Esophagus muscularis mucosa (tissue), 4 donors: ENCODE measurements at places on chromosomes 6 and 20. TPM values are rescaled to one million over a fixed set of nuclear protein-coding genes. Genes with fewer than 3 reads are reported as not detected.

- no peak for DNase-seq
Observed at GRCh38 chr20:15637950-15638754, 935.1 kb downstream of the KIF16B start.

DNA sequence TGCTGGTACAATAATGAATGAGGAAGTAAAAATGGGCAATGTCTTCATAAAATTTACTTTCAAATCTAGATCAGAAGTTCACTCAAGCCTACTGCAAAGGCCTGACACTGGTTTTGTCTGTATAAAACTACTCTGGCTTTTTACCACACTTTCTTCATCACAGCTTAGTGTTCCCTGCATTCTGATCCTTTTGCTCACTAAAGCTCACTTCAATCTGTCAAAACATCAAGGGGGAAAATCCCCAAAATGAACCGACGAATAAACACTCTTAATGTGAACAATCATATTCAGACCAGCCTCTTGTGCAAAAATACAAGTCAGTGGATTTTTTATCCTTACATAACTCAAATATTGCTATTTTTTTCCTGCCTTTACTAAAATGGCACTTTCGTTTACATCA, 98.5 kb downstream of the PRDM1 start:
- DNase-seq: no peak

DNA sequence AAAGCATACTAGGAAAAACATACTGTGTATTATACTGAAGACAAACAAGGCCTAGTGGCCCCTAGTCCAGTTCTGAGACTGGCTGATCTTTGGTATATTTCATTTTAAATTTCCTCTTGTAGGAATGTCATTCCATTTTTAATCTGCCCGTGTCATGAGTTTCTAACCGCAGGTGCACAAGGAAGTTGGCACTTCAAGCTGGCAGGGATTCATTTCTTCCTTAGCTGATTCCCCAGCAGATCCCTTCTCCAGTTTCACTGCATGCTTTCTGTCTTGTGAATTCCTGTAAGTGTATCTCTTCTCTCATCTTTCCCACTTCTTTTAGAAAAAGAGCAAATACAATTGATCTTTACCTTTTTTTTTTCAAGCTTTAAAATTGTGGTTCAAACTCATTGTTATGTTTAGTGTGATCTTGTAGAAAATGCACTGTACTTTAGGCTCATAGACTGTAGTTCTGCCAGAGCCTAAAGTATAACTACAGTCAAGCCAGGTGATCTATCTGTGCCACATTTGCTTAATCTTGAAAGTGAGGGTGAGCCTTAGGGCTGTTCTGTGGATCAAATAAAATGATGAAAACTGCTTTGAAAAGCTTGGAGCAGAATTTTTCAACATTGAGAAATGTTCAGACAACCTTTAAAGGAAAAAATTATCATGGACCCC, 37.0 kb downstream of the RNF217 start:
- DNase-seq: no peak

DNA sequence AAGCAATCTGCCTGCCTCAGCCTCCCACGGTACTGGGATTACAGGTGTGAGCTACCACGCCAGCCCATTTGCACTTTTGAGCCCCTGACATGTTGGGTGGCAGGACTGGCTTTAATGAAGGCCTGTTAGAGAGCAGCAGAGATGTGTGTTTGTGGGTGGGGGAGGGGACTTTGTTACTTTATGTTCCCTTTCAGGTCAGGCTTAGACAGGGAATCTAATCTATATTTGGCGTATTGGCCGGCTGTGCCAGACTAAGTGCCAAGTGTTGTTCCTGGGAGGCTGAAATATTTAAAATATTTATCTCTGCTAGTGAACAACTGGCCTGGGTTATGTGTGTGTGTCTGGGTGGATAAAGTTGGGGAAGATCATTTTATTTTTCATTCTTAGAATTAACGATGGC, 6.1 kb downstream of the GMPR start:
- no peak for DNase-seq

MLIP gene
- total RNA-seq: 0.91 TPM

DNA sequence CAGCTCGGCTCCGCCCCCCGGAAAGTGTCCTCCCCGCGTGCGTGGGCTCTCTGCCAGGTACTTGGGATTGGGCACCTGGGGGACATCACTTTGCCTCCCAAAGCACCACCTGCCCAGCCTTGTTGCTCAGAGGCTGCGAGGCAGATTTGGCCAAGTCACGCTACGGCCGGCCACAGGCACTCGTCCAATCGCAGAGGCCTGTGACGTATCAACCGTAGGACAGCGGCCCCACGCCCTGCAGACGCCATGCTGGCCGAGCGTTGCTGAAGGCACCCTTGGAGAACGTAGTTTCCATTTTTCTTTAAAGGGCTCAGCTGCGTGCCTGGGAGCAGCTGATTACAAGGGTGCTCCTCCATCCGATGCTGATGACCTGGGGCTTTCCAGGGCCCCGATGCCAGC, 3.1 kb downstream of the NTSR1 start:
- DNase-seq: no peak

GPLD1 gene
- total RNA-seq: 4.2 TPM

BPIFB4 gene
- total RNA-seq: not detected

TCF21 gene
- 37.1 TPM for total RNA-seq

DNA sequence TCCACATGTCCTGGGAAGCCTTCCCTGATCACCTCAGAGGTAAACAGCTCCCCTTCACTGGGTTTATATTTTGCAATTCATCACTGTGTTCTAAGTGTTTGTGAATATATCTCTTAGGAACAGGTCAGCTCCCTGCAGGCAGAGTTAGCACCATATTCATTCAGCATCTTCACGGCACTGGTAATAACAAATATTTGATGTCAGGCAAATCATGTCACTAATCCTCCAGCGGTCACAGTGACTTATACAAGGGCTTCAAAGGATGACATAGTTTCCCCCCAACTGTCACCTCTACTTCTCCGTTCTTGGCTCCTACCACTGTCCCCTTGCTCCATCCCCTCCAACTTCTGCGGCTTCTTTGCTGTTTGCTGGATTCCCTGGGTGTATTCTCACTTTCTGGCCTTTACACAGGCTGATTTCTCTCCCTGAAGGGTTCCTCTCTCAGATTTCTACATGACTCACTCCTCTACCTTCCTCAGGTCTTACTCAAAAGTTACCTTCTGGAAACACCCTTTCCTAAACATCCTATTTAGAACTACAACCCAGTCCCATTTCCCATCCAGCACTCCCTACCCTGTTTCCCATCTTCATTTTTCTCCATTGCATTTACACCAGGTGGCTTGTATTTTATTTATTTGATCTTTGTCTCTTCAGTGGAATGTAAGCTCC, 66.6 kb downstream of the NHLRC1 start:
- DNase-seq: no peak

- DNase-seq: no peak
Observed at GRCh38 chr6:145187491-145188206, 547.7 kb downstream of the EPM2A start.

GRCh38 chr20:9689041-9689440, 149.8 kb downstream of the PAK5 start:
- DNase-seq: no peak

DNA sequence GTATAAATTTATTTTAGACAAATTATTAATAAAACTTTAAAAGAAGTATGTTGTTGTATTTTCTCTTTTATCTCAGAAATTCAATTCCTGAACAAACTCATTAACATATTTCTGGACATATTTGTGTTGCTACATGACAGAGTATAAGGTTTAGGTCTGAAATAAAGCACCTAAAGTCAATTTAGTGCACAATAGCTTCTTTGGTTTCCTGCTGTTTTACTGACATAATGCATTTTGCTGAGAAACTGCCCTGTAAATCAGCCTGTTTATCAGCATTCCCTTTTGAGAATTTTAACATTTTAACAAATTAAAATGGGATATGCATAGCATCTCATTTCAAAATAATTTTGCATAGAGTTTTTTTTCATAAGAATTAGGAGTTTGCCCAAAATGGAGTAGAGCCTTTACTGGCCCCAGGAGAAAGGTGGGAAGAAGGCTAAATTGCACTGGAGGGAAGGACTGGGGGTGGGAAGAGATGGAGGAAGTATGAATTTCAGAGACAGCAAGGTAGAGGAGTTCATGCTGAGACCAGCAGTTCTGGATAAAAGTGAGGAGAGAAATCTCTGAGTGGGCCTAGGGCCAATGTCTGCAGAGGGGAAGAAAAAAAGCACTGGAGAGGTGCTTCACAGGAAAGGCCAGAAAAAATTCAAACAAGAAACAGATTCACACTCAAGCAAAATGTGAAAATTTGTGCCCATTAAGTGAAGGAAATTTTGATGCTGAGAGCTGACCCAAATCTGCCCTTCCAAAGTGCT, 324.2 kb upstream of the HSF2 start:
- no peak for DNase-seq

DNA sequence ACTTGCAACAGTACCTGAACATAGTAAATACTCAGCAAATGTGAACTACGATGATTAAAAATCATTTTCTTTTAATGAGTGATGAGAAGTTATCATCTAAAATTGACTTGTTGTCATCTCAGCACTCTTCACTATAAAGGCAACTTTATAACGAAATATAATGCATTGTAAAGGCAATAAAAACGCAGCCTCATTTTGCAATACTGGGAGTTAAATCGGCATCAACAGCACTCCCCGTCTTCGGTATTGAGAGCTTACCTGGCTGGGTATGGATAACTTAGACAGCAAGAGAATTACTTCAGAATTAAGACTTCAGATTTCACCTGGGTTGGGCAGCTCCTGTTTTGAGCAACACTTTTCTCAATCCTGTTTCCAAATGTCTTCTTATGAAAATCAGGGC, 20.8 kb downstream of the NKX2-2 start:
- DNase-seq: no peak

GRCh38 chr6:101522254-101522653, 128.7 kb downstream of the GRIK2 start:
- DNase-seq: no peak

GRCh38 chr6:125987026-125987617, 782 bp downstream of the TRMT11 start:
- DNase-seq: no peak

GRCh38 chr6:15615802-15616201, 47.0 kb downstream of the DTNBP1 start:
- no peak for DNase-seq

SNX5 gene
- 58.3 TPM for total RNA-seq

DEFB124 gene
- not detected for total RNA-seq

OR2B6 gene
- not detected for total RNA-seq

- no peak for DNase-seq
Observed at GRCh38 chr20:47951521-47951971, 166.3 kb upstream of the SULF2 start.

TRIM10 gene
- 0.42 TPM for total RNA-seq

FAM184A gene
- total RNA-seq: 11.2 TPM

- DNase-seq: no peak
Observed at GRCh38 chr6:10073341-10073740, 341.5 kb downstream of the TFAP2A start.

DLL1 gene
- total RNA-seq: 6.2 TPM

DNA sequence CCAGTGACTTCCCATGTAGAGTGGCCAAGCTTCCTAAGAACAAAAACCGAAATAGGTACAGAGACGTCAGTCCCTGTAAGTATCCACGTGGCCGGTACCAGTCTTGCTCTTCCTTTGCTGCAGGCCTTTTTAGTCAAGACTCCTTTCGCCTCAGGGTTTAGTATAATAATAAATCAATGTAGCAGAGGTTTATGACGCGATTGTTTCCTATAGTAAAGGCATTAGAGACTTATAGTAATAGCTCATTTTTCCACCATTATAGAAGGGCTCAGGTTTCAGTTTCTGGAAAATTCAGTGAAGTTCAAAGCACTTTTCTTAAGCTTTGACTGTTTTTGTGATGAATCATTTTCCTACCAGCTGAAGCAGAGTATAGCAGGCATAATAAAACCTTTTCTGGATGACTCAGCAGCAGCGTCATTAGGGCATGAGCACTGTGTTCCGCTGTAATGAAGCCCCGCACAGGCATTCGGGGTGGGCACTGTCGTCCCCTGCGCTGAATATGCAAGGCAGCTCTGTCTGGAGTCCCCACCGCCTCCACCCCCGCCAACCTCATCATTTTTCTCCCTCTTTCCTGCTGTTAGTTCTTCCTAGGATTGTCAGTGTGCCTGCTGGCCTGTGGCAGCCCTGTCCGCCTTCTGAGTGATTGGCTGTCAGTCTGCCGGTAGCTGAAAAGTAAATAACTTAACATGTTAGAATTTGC, 51.3 kb downstream of the PTPN1 start:
- DNase-seq: no peak

RNF114 gene
- total RNA-seq: 142 TPM
